ENCODE measurements at places on chromosomes 12 and 14. TPM values are rescaled to one million over a fixed set of nuclear protein-coding genes. Genes with fewer than 3 reads are reported as not detected.

Gene FOXG1
- total RNA-seq: 0.22 TPM

Gene PLEKHD1
- total RNA-seq: 0.15 TPM

Gene RD3L
- total RNA-seq: not detected

Gene LBHD2
- not detected for total RNA-seq

Gene TMPO
- total RNA-seq: 119 TPM

Gene CLBA1
- 11.3 TPM for total RNA-seq

Gene TBX3
- total RNA-seq: 51.9 TPM

Gene LACRT
- not detected for total RNA-seq

Gene KLHL33
- 1.0 TPM for total RNA-seq

Gene SLC25A47
- total RNA-seq: not detected

Gene DACT1
- total RNA-seq: 16.7 TPM

Gene BDKRB2
- total RNA-seq: 2.5 TPM

Gene TRHDE
- total RNA-seq: 18.4 TPM

Gene ASB2
- 3.0 TPM for total RNA-seq

Gene NPFF
- total RNA-seq: 0.68 TPM

Gene SRRM4
- total RNA-seq: 0.02 TPM

Gene TAS2R7
- total RNA-seq: not detected

Gene MUCL1
- not detected for total RNA-seq

Gene HCAR1
- 0.10 TPM for total RNA-seq

Gene FMNL3
- total RNA-seq: 41.8 TPM

Measured in ovary (tissue), 10 donors.